ENCODE measurements at places on chromosomes 12 and 14.

DNA sequence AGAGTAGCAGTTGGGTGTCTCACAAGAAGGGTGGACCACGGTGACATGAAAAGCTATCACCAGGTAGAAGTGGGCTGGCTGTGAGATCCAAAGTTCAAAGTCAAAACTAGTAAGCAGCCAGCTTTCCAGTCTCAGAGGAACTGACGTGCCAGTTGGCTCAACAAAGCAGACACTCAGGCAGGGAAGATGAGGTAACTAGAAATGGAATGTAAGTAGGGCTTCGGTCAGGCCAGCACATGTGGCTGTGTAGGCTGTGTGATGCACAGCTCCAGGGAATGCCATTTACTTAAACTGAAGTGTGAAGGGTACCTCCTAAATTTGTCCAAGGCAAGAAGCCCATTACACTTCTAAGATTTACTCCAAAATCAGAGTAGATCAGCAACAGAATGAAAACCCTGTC, 43.6 kb downstream of the PTPRR start:
- DNase-seq, result no peak

DNA sequence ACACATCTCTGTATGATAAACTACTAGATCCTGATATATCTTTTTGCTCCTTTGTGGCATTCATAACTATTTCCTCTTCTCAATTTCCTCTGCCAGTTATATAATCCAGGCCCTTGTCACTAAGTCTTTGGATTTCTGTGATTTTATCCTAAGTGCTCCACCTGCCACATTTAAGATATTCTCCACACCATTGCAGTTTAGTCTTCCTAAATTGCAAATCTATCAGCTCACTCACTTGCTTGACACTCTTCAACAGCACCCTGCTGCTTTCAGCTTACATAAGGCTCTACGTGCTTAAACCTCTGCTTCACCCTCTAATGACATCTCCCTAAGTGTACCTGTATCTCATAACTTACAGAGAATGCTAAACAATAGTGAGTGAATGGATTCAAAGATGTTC, 1032.2 kb upstream of the SEL1L start:
- DNase-seq, result no peak

- no peak for DNase-seq
These were observed 5.2 kb downstream of the NRXN3 start for GRCh38 chr14:78175412-78175811.

DNA sequence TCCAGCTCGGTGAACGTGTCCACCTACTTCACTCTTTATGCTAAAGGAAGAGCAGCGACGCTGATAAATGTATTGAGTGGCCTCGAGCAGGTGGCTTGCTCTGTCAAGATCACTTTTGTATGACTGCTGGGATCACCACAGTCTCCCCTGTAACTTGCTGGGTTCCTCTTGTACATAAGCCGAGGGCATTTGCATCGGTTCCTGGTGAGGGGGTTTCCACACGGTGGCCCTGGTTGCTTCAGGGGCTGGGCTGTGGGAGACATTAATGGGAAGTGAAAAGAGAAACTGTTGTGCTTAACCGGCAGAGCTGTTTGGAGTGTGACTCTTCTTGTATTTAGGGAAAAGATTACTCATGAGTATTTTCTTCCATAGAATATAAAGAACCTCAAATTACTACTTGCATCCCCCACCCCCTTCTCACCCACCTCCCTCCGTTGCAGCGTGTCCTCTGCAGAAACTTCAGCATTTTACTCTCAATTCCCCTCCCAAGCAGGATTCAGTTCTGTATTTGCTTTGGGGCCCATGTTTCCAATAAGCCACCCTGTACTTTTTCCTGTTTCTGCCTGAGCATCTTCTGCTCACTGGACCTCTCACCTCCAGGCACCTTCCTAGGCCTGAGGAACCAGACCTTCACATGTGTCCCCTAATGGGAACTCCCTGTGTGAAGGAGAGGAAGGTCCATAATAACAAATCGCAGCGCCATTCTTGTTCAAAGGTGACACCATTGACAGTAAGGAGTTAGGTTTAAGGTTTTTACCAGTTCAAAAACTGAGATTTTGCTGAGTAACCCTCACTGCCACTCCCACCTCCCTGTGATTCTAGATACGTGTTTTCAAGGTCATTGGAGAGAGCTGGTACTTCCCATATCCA, 187.0 kb downstream of the ETV6 start:
- no peak for DNase-seq

DNA sequence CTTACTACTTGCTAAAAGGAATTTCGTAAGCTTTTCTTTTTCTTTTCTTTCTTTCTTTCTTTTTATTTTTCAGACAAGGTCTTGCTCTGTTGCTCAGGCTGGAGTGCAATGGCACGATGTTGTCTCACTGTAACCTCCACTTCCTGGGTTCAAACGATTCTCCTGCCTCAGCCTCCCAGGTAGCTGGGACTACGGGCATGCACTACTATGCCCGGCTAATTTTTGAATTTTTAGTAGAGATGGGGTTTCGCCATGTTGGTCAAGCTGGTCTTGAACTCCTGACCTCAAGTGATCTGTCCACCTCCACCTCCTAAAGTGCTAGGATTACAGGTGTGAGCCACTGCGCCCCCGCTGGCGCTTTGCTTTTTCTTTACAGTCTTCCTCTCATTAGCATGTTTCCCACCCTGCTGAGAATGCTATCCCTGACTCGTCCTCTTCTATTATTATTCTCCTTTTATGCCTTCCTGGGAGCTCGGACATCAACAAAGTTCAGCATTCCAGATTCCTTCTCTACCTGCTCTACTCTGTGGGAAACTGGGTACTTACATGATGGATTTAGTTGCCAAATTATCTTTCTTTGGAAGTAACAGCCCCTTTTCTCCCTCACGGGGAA, 3.1 kb downstream of the MTHFD1 start:
- DNase-seq, result no peak

- DNase-seq, result no peak
These were observed 25.7 kb downstream of the C14orf132 start for GRCh38 chr14:96064866-96065265.

DNA sequence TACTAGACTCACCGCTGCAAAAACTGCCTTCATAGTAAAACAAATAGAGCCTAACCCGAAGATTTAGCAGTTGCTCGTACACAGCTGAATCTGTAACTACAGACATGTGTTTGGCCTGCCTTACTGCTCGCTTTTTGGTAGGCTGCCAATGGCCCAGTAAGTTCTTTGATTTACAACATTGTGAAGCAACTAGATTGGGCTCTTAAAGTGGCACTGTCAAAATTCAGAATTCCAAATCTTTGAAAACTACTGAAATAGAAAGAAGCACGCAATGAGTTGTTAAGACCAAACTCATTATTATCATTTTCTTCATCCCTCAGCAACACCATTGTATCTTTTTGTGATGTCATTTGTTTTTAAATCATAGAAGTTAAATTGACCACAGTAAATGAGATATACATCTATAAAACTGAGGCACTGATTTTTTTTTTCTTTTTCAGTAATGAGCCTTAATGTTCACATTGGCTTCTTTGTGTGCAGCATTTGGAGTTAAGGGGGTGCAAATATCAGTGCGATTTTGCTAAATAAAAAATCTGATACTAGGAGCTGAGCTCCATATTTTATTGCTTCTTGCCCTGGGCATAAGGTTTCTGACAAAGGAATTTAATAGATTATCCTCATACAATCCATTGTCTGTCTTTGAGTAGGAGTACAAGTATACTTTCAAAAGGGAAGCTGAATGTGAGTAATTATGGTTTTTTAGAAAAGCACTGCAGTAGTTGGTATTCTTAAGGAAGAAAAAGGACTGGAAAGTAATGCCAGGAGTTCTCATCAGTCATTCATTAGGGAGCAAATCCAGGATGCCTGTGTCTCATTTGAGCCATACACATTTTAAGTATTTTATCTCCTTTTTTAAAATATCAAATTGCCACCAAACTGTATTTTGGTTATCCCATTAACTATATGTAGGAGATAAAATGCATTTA, 138.5 kb downstream of the KICS2 start:
- peak; percentile 86 for DNase-seq

- no peak for DNase-seq
These were observed 53.6 kb downstream of the FBXW8 start for GRCh38 chr12:116964054-116965050.

- no peak for DNase-seq
These were observed 152.1 kb downstream of the ITPR2 start for GRCh38 chr12:26680727-26681455.

DNA sequence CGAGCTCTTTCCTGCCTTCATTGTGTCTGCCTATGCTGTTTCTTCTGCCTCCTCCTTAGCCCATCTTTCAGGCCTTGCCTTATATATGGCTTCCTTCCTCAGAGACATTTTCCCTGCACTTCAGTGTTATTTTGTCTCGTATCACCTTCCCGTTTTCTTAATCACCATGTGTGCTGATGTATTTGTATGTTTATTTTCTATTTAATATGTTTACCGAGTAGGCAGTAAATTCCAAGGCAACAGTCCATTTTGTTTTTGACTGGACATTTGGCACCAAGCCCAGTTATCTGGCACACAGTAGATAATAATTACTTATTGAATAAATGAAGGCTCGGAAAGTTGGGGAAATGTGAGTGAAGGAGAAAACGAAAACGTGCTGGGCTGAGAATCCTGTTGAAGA, 4.6 kb upstream of the POU6F1 start:
- peak; percentile 98 for DNase-seq

DNA sequence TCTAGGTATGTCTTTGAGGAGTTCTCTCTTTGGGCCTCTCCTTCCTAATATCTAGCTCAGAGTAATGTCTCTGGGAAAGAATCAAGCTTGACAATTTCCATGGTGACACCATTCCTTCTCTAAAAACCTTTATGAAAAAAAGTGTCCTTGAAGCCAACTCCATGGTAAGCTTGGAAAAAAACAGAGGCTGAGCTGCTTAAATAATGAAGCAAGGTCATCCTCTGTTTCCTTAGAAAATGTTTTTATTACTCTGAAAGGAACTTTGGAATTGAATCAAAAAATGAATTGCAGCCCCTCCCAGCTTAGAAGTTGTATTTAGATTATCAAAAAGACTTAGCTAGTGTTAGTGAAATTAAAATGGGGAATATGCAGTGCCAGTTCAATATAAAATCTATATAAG, 166.1 kb upstream of the KITLG start:
- DNase-seq, result no peak

GRCh38 chr14:74401504-74402241, 24.3 kb downstream of the SYNDIG1L start:
- no peak for DNase-seq

GRCh38 chr14:75064205-75064567, 362 bp upstream of the ACYP1 start:
- no peak for DNase-seq
